NT2/D1 (cell line): ENCODE measurements at places on chromosomes 5 and 9.

DNA sequence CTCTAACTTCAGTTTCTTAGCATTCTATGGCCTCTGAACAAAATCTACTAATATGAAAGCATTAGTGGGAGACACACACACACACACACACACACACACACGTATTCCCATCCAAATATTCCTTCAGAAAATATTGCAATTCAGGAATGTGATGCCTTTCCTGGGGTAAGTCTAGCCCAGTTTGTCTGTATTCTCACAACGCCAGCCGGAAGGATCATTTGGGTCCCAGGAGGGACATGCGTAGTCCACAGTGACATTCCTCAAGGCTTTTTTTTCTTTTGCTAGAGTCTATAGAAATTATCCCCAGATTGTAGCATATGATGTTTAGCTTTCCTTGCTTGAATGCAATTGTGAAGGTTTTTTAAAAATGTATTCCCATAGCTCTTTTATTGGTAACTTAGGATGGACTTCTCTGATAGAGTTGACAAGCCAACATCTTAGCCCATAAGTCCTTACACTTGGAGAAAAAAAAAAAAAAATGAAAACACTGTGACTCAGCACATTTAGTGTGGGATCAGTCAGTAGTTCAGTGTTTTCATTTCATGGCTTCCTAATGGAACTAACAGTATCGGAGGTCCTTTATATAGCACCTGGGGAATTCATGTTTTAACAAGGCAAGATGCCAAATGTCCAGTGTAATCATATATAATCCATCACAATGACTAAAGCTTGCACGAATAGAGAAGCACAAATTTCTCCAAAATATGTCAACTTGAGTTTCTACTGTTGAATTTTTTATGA is 316.5 kb downstream of the DIRAS2 start:
- DNase-seq: no peak

DNA sequence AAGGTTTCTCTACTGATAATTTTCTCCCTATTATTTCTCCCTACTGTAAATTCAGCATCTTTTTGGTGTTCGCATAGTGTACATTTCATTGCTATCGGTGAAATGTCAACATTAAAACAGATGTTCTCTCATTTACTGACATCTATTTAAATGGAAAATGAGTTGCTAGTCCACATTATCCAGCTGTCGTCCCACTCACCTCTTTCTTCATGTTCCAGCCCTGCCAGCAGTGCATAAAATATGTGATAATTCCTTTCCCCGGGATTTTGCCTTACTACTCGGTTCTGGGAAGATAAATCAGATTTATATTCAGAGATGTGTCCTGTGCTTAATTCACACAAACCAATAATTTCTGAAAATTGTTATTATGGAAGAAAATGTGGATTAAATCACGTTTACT is 155.8 kb downstream of the MYO10 start:
- no peak for DNase-seq

DNA sequence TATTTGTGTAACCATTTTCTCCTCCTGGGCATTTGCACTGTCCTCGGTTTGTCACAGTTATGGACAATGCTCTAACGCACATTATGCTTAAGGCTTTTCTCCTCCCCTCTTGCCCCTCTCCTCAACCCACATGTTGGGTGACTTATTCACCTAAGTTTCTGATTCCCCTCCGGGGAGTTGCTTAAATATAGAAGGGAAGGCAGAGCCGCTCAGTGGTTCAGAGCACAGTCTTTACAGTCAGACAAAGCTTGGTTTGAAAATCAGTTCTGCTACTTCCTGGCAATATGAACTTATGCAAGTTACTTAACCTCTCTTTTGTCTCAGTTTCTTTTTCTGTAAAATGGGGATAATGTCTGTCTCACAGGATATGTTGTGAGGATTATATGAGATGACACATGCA is 41.2 kb upstream of the SPRY4 start:
- no peak for DNase-seq

GRCh38 chr9:79286992-79287707 is 284.6 kb upstream of the TLE4 start:
- no peak for DNase-seq

GRCh38 chr9:76943054-76943453 is 37.1 kb upstream of the PRUNE2 start:
- DNase-seq: no peak

DNA sequence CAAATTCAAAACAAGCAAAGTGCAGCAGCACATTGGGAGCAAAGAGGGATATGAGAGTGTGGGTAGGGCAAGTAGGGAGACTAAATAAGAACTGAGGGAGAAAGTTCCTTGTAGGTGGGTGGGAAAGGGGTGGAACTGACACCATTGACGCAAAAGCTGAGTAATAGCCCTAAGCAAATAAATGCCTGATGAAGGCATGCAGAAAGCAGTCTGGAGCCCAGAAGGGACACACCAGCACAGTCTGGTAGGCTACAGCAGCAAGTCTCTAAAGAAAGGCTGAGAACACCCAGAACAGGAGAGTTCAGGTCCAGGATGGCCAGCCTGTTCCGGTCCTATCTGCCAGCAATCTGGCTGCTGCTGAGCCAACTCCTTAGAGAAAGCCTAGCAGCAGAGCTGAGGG is at the start of gene INSL4:
TSS of gene INSL4 (plus strand) at position 208 of the 400 bp plus-strand sequence. CDS start at position 313, 105 bp downstream.
- DNase-seq: no peak

GRCh38 chr5:79025054-79025472 is 40.0 kb upstream of the ARSB start:
- peak; percentile 57 for DNase-seq

DNA sequence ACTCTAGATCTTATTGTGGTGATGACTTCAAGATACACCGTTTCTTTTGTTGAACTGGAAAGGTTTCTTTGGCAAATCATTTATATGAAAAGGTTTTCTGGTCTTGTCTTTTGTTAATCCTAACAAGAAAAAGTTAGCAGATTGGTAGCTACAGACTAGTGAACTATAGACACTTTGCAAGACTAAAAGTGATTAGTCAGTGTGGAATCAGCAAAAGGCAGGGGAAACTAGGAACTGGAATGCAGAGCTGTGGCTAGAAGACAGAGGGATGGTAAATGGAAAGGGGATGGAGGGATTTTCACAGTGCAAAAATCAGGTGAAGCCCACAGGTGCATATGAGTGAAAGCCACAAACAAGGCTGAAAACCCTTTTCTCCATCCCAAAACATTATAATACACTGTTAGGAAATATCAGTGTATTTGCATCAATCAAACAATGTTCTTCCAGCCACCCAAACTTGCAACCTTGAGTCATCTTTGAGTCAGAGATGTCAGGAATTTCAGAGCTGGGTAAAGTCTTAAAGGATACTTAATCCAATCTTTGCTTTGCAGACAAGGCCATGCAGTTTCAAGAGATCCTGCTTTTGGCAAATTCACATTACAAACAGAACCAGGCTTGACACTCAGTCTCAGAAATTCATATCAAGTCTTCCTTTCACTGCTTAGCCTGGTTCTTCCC is 52.7 kb downstream of the PLK2 start:
- DNase-seq: no peak

DNA sequence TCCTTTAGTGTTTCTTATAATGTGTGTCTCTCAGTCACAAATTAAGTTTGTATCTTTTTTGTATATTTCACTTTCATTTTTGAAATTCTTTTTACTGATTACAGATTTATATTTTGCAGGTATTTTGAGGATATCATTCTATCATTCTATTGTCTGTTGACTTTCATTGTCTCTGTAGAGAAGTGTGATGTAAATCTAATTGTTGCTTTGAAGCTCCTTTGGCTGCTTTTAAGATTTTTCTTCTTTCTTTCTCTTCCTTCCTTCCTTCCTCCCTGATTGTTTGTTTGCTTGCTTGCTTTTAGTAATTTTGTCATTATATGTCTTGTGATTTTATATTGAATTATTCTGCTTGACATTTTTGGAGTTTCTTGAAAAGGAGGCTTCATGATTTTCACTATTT is 75.3 kb upstream of the MAST4 start:
- DNase-seq: no peak

DNA sequence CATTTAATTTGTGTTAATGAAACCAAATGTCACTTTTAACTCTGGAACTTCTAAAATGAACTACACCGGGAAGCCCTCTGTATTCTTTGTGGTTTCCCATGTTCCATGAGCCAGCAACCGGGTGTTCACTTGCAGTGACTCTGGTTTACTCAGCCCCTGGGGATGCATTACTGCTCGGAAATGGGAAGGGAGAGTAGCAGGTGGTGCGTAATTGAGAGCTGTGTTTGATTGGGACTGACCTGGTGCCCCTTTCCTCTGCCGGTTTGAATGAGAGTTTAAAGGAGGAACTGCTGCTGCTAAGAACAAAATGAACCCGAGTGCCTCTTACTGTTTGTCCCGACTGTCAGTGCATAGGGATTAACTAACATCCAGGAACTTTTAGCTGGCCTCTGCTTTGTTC is 100.1 kb upstream of the DHFR start:
- no peak for DNase-seq

DNA sequence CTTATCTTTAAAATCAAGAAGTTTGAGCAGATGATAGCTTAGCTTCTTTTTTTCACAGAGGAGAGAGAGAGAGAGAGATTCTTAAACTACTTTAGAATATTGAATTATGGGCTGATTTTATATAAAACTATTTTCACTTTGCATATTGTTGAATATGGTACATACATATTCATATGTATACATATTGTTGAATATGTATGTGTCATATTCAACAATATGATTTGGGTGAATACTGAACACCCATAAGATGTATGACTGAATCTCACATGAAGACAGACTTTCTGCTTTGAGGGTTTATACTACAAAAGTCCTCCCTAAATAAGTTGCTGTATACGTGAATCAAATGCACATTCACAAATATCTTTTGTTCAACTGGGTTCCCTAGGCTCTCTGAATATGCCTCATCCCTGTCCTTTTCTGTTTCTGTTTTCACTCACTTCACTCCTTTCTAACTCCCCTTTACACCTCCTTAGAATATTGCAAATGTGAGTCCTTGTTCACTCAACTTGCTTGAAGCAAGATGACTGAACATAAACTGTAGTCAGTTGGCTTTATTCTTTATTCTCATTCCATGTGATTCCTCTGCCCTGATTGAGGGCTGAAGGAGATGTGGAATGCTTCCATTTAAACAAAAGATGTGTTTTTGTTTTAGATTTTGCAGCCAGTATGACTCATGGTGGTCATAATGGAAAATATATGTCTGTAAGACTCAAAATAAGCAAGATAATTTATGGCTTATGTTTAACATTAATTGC is 225.4 kb upstream of the DAB2 start:
- DNase-seq: no peak

GRCh38 chr9:15101095-15101494 is 190.9 kb upstream of the FREM1 start:
- no peak for DNase-seq

DNA sequence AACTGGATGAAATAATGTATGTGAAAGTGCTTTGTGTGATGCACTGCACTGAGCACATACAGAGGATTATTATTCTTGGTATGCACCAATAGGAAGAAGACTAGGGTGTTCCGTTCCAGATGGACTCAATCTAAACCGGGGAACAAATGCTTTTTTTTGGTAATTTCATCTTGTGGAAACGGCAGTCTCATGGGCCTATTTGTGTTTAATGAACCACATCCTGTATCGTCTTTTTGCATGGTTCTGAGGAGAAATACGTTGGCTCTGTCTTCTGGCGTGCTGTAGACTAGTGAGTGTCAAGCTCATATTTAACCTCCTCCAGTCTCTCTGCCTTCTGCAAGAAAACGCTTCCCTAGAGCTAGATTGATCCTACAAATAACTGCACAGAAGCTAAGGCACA is 30.0 kb downstream of the TRIM32 start:
- no peak for DNase-seq

- DNase-seq: no peak
Measured at GRCh38 chr9:134377976-134378375, 51.7 kb downstream of the RXRA start.

- DNase-seq: no peak
Measured at GRCh38 chr5:142286111-142286510, 38.7 kb downstream of the SPRY4 start.

DNA sequence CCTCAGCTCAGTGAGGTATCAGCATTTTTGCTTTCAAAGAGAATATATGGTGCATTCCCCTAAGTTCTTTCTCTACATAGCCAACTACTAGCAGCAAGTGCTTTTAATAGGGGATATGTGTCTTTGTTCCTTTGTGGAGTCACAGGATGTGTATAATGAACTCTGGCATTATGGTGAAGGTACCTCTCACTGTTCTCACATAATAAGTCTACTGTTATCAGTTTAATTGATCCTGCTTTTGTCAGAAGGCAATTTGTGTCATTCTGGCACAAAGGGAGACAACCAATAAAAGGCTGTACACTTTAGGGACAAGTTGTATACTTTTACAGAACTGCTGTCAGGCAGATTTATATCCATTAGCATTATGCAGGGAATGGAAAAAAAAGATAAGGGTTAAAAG is 531.4 kb upstream of the RIOK2 start:
- no peak for DNase-seq

DNA sequence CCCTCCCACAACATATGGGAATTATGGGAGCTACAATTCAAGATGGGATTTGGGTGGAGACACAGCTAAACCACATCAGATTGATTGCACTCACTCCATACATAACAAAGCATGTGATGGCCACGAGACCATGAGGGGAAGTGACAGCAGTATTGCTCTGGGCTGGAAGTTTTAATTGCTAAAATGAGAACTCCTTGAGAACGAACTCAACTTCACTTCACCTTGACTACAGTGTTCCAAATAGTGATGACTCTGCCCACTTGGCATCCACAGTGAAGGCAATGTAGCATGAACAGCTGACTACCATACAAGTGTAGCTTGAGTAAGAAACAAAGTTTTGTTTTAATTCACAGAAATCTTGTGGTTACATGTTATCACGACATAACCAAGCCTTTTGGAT is 739 bp upstream of the SPINK7 start:
- DNase-seq: no peak

DNA sequence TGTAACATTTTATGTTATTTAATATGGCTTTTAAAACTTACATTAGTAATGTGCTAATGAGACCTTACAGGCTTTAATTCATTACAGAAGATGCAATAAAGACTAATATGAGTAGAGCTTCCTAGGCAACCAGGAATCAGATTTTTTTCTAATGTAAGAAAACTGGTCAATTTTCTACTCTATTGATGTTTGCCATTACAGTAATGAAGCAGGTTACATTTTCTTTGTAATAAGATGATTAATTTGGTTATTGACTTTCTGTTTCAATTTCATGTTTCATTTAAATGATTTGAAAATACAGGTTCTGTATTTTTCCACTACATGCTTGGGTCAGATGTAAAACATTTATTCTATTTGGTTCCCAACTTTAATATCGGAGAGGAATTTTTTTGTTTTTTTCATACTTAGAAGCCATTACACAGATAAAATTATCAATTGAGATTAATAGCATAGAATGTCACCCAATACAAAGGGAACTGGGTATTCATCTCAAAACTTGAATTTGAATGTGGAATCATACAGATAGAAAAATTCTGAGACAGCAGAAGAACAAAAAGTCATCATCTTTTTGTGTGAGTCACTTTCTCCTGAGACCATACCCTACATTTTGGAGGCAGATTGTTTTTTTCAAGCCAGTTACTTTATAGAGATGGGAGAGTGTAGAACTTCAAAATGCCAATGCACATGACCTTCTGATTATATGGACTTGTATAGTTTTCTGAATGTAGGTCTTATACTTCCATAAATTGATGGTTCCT is 133.6 kb upstream of the HMHB1 start:
- no peak for DNase-seq

- DNase-seq: no peak
Measured at GRCh38 chr9:133819923-133820322, 81.8 kb upstream of the SARDH start.

GRCh38 chr9:124764774-124765438 is 6.2 kb downstream of the NR6A1 start:
- DNase-seq: no peak

- DNase-seq: no peak
Measured at GRCh38 chr5:133439859-133440258, 172.5 kb downstream of the FSTL4 start.

- no peak for DNase-seq
Measured at GRCh38 chr9:97940233-97940632, 2.3 kb upstream of the HEMGN start.
